ENCODE measurements at places on chromosomes 13 and 19. TPM values are rescaled to one million over a fixed set of nuclear protein-coding genes. Genes with fewer than 3 reads are reported as not detected.

ZNF229 gene
- 3.2 TPM for total RNA-seq

SLC10A2 gene
- not detected for total RNA-seq

KLK3 gene
- total RNA-seq = not detected

TINCR gene
- 1.4 TPM for total RNA-seq

TYK2 gene
- 25.9 TPM for total RNA-seq

PALM3 gene
- total RNA-seq = 1.4 TPM

MYO1F gene
- 0.33 TPM for total RNA-seq

NLRP5 gene
- not detected for total RNA-seq

CGB2 gene
- total RNA-seq = 0.41 TPM

ZNF560 gene
- not detected for total RNA-seq

GADD45B gene
- 78.0 TPM for total RNA-seq

MADCAM1 gene
- total RNA-seq = 0.40 TPM

GGN gene
- 0.44 TPM for total RNA-seq

CKM gene
- not detected for total RNA-seq

Measured in A549 treated with ZK216348 at 1 μM for 4 hours (cell line).